ENCODE measurements at places on chromosomes 3 and 15.

DNA sequence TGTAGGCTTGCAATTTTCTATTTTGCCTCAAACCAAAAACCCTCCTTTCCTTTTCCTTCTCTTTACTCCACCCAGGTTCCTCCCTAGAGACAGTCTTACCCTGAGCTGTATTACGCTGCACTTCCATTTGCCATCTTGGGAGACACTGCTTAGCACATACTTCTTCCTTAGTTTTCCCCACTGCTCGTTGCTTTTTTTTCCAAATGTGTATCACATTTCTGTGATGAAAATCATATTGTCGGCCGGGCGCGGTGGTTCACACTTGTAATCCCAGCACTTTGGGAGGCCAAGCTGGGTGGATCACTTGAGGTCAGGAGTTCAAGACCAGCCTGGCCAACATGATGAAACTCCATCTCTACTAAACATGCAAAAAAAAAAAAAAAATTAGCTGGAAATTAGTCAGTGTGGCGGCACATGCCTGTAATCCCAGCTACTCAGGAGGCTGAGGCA is 29.5 kb downstream of the POPDC2 start:
- no peak for DNase-seq

GRCh38 chr3:113721636-113722035 is 24.4 kb downstream of the NAA50 start:
- no peak for DNase-seq

DNA sequence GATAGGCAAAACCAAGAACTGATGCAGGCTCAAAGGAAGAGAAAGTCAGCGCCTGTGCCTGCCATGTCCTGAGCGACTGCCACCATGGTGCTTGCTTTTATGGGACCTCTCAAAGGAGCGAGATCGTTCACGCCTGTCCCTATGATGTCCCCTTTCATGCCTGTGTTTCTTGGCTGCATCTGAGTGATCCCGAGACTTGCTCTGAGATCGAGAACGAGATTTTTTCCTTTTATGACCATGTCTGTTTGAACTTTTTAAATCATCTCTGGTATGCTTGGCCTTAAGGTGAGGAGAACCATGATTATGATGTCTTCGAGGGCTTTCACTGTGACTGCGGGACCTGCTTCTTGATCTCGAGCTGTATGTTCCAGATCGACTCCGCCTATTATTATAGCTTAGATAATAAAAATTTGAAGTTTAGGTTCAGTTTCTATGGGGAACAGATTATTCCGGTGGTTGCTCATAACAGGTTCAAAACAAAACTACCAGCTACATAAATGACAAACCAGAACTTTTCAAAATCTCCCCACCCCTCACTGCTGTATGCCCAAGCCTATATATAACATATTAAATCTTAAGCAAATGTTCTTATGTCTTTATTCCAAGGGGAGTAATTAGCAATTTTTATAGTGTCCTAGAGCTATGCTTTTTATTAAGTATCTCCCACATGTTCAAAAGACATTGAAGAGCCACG is 11.6 kb downstream of the CCNL1 start:
- no peak for DNase-seq

- DNase-seq = no peak
Measured at GRCh38 chr3:16404349-16404895, 109.1 kb downstream of the RFTN1 start.

DNA sequence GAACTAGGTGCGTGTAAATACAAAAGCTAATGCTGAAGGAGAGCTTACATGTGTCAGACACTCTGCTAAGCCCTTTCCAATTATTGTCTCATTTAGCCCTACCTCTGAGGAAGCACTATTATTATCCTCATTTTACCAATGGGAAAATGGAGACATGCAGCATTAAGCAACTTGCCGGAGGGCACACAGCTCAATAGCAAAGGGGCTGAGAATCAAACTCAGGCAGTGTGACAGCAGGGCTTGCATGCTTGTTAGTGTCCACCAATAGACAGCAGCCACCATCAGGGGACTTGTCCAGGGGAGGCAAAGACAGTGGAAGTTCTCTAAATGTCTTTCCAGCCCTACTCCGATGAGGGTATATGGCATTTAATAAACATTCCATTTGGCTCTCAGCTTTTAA is 548.6 kb downstream of the MAGI1 start:
- no peak for DNase-seq

- no peak for DNase-seq
Measured at GRCh38 chr3:115108614-115109013, 38.5 kb downstream of the ZBTB20 start.

- DNase-seq = no peak
Measured at GRCh38 chr15:67227846-67228245, 26.6 kb downstream of the AAGAB start.

GRCh38 chr3:41464401-41464800 is 265.1 kb downstream of the CTNNB1 start:
- no peak for DNase-seq

DNA sequence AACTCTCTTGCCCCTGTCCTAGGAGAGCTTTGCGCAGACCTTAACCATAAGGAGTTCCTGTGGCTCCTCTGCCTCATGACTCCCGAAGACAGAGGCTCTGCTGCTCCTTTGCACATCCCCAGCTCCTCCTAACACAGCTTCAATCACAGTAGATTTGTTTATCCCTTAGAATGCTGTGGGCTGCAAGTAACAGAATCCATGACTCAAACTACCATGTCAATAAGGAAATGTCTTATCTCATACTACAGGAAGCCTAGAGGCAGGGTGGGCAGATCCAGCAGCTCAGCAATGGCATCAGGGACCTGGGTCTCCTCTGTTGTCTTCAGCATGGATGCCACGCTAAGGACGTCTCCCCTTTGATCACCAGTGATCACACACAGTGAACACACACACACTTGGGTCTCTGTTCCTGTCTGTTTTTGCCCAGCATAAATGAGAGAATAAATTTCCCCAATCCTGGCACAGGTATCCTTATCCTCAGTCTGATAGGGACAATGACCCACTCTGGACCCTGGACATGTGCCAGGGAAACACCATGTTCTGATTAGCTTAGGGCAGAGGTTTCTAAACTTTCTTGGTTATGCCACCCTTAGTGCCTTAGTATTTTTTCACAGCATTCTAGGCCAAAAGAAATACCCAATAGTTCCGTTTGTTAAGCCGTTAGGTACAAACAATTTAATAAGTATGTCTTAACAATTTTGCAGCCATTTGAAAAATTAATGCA is 46.1 kb upstream of the MRPS22 start:
- DNase-seq = no peak

DNA sequence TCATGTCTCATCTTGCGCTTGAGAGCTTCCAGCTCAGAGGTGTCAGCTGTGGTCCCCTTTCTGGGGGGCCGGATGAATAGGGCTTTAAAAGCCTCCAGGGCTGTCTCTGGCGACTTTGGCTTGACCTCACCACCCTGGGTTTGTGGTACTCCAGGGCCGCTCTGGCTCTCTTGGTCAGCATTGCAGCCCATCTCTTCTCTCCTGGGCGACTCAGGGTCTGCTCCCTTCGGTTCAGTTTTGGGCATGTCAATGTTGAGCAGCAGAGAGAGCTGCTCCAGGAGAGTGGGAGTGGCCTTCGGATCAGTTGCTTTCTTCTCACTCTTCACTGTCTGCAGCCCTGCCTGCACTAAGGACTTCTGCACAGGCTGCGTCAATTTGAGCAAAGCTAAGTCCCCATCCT is 127.9 kb downstream of the FMN1 start:
- DNase-seq = no peak

DNA sequence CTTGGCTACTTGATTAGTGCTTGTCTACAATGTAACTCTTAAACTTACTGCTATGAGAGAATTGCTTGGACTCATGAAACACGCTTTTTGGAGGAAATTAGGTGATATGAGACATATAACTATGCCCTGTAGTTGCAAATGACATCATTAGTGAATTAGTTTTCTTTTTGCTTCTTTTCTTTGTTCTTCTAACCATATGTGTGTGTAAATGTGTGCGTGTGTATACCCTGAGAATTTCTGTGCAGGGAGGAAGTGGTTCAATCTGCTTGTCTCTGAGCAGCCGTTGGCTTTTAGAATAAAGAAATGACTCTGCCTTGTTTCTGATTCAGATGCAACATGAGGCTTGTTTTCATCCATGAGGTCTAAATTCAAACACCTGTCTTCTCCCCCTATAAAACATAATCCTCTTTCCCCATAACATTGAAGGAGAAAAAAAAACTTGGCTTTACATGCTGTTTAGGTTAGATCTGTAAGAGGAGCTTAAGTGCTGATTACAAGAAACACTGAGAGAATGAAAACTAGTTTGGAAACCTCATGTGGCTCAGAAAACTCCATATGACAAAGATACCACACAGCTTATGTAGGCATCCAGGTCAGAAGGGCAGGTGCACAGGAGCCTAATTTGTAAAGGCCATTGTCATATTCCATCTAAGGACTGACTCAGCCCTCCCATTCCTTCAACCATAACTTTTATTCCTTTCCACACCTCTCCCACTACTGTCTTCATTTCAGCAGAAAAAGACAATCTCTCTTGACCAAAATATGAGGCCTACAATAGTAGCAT is 30.5 kb upstream of the BLM start:
- DNase-seq = no peak

DNA sequence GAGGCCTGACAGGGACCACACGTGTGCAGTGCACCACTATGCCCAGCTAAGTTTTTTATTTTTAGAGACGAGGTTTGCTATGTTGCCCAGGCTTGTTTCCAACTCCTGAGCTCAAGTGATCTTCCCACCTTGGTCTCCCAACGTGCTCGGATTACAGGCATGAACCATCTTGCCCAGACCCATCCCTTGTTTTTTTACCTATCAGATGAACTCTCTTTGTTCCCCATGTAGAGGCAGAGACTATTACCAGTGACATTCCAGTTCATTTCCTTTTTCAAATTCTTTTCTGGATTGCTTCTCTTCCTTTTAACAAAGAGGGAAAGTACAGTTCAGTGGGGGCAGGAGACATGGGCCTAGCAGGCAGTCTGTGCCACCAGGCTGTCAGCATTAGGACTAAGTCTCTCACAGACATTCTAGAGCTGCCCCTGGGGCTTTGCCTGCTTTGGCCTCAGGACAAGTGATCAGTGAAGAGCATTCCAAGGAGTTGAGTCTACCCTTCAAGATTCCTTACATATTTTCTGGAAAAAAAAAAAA is 103.5 kb upstream of the SLC7A14 start:
- no peak for DNase-seq

- DNase-seq = no peak
Measured at GRCh38 chr3:145182196-145182911, 978.6 kb downstream of the PLOD2 start.

- no peak for DNase-seq
Measured at GRCh38 chr3:54733106-54734006, 194.5 kb downstream of the LRTM1 start.

- DNase-seq = no peak
Measured at GRCh38 chr3:144816323-144816722, 844.7 kb downstream of the DIPK2A start.

DNA sequence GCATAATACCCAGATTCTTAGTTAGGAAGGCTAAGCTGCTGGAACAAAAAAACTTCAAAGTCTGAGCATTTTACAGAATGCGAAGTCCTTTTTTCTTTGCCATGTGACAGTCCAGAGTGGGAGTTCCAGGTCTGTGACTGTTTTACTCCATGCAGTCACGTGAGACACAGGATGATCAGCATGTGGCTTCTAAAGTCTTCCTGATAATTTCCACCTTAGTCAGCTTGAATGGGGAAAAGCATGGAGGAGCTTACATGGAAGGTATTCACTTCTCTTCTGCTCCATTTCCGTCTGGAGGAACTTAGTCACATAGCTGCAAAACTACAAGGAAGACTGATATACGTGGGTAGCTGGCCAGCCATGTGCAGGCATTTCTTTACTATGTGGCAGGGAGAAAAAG is 1.7 kb downstream of the SNTN start:
- no peak for DNase-seq

DNA sequence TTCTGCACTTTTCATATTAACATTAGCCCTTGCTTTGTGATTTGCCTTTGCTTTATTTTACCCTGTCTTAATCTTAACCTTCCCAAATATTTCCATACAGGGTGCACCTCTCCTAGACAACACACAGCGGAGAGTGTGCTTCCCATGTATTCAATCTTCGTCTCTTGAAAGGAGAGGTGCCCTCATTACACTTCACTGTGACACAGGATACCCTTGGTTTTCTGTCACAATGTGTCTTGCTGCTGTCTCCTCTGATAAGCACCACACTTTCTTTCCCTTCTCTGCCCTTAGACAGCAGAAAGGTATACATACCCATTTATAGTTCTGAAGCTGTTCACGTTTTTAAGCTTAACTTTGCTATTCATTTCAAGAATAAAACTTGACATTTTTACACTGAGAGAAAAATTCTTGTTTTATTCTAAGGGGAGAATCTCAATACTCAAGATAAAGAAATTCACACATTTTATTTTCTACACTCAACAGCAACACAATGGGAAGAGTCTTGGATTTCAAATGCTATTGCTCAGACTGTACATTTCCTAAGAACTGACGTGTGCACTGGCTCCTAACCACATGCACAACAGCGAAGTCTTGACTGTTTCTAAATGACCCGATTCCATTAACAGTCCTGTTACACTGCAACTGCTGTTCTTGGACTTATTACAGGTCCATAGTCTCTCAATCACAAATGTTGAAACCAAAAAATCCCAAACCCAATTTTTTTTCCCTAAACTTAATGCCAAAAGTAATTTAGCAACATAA is 21.1 kb downstream of the ZXDC start:
- no peak for DNase-seq

DNA sequence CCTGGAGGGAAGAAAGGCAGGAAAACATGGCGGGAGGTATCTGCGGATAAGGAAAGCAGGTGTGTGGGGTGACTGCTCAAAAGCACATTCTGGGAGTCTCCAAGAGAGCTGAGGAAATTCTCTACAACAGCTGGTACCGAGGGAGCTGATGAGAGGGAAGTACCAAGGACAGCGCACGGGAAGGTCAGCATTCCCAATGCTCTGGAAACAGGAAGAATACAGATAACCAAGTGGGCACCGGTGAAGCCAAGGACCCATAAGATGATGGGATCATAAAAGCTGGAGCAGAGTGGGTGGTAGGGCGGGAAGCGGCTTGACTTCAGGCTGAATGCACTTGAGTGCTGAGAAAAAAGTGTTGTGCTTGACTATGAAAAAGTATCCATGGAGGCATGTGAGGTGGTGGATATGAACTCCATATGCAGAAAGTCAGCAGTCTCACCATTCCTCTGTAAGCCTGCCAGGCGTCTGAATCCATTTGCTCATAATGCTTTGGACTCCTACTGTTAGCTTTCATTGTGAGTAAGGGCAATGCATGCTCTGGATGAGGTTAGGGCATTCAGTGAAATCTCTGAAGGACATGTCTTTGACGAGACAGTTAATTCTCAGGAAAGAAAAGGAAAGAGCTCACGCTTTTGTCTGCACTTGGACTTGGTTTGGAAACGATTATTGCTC is 215.5 kb downstream of the NR1D2 start:
- DNase-seq = no peak

DNA sequence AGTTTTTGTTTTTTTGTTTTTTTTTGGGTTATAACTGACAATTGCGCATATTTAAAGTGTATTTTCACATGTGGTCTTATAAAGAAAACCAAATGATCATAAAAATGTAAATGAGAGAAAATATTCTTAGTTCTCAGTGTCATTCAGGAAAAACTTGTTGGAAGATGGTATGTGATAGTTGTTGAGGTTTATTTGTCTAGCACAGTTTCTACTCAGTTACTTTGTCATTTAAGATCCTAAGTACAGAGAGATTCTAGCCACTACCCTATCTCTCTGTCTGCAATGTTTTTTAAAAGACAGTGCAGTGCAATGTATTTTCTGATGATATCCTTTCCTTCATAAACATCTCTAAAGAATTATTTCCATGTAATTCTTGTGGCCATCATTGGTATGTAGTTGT is 46.1 kb downstream of the AKAP13 start:
- DNase-seq = no peak

Data from DMS53 (cell line).